ENCODE measurements at places on chromosomes 4 and X.

DNA sequence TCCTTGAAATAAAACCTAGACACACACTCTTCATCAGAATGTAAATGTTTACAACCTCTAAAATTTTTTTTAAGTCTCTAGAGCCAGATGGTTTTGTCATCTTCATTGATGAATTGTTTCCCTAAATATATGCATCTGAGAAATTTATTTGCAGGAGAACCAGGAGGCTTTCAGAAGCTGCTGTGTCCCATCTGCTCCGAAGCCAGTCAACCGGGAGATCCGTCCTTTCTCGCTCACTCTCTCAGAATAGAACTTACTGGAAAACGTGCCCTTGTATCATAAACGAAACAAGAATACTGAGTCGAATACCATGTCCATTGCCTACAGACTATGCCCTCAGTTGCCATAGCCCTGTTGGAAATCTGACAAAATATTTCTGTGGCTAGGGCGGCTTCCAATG is 103.5 kb downstream of the SLC34A2 start:
- DNase-seq = no peak

- no peak for DNase-seq
Measured at GRCh38 chr4:37749398-37749988, 63.3 kb upstream of the RELL1 start.

- no peak for DNase-seq
Measured at GRCh38 chr4:156346959-156347385, 393.3 kb upstream of the CTSO start.

DNA sequence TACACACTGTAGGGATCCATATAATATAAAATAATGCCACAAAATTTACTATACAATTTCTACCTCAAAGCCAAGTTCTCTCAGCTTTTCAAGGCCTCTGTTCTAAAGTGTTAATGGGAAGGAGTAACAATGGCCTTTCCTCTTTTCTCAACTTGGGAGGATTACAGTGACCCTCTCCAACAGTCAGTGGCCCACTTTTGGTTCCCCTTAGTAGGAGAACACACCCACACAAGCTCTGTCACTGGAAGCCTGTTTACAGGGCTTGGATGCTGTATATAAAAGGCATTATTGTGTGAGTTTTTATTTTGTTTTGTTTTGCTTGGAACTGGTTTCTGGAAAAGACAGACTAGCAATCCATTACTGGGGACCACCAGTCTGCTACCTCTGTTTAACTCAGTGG is 1.8 kb downstream of the ARHGEF6 start:
- no peak for DNase-seq

DNA sequence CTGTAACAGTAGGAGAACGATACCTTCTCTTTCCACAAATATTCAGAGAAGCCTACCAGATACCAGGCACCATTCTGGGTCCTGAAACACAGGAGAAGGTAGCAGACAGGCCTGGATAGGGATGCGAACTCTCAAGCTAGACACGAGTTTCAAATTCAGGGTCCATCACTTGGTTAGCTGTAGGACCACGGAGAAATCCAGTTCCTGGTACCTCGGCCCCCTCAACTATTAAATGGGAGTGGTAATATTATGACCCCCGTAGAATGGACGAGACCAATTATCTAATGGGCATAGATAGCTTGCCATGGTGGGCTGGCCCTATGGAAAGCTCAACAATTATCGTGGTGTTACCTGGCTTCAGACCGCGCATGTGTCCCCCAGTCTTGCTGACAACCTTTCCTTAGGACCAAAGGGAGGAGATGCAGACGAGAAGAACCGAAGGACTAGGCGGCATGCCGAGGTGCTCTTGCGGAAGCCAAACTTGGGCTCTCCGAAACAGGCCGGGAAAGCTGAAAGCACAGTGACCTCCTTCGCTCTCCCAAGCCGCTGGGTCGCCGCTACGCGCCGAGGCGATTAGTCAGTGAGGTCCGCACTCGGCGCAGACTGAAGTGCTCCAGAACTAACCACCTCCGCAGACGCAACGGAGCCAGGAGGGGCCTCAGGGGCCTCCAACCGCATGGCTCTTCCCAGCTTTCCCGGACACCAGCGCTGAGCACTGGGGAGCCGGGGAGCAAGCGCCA is 19.6 kb downstream of the NKX3-2 start:
- no peak for DNase-seq

- DNase-seq = no peak
Measured at GRCh38 chrX:152444338-152444737, 6.8 kb downstream of the GABRA3 start.

GRCh38 chr4:107577743-107578142 is 142.3 kb downstream of the PAPSS1 start:
- no peak for DNase-seq

DNA sequence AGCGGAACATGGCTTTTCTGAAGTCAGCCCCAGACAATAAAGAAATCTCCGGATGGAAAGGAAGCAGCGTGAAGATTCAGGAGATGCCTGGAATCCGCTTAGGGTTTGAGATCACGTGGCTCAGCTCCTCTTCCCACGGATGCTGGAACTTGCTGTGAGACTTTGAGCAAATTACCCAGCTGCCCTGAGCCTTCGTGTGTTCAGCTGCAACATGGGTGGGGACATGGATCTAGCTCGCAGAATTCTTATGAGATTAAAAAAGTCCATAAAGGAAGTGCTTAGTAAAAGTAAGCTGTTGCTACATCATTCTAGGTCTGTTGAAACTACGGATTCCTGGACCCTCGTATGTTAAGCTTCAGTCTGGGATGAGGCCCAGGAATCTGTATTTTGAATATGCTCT is 55.7 kb upstream of the STIM2 start:
- DNase-seq = no peak

DNA sequence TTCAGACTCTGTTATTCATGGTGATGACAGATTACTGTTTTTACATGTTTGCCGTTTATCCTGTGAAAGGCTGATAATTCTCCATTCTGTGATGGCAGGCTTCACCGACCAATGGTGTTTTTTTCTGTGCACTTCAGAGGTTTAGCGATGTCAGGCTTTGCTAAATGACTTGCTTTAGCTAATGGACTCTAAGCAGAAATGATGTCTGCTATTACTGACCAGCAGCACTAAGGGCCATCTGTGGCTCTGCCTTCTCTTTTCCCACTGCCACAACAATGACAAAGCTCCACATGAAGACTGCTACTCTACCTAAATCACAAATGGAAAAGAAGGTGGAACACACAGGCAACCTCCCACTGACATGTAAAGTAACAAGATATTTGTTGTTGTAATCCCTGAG is 68.4 kb upstream of the ALB start:
- DNase-seq = no peak

- no peak for DNase-seq
Measured at GRCh38 chrX:101257448-101258258, 33.5 kb downstream of the TAF7L start.

GRCh38 chrX:30822068-30822681 is 66.9 kb downstream of the TAB3 start:
- no peak for DNase-seq

DNA sequence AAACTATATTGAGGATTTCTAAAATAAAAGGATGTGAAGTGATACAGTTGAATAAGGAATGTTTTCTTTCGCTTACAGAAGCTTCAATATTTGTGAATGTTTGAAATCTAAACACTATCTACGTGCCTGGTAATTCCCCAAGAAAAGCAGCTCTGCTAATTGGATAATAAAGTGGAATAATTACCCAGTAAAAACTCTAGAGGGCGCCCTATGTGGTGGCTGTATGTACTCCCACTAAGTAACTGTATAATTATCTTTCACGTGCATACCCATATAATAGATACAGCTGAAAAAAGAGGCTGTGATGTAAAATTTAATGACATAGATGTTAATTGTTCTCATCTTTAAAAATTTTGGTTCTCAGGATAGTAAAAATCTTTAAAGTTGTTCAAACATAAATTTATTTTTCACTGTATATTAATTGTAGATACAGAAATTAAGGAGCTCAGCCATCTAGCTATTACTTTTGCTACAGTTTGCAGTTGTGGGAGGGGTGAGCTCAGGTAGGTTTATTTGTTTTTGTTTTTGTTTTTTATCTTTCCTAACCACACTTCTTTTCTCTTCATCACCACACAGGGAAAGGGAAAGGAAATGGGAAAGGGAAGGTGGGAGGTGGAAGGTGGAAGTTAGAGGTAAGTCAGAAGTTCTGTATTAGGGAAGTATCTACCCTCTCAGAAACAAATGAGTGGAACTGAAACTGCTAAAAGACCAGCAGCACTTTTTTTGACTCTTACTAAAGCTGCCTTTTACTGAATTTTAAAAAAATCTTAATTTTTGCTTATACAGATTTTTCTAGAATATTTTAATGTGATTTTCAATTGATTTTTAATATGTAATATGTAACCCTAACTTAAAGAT is 151.7 kb upstream of the RPS6KA6 start:
- no peak for DNase-seq

DNA sequence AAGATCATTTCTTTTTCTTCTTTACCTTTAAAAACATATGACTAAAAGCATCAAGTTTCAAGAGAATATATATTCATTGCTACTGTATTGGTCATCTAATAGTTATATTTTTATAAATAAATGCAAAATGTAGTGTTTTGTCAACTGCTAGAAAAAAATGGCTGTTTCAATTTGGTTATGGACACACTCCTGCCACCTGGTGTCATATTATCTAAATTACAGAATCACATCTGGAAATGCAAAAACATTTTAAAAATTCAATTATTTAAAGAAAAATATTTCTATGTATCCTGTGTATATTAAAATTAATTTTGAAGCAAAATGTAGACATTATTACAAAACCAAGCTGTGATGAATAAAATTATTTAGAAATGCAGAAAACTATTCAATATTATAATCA is 329.4 kb upstream of the PCDH18 start:
- no peak for DNase-seq

DNA sequence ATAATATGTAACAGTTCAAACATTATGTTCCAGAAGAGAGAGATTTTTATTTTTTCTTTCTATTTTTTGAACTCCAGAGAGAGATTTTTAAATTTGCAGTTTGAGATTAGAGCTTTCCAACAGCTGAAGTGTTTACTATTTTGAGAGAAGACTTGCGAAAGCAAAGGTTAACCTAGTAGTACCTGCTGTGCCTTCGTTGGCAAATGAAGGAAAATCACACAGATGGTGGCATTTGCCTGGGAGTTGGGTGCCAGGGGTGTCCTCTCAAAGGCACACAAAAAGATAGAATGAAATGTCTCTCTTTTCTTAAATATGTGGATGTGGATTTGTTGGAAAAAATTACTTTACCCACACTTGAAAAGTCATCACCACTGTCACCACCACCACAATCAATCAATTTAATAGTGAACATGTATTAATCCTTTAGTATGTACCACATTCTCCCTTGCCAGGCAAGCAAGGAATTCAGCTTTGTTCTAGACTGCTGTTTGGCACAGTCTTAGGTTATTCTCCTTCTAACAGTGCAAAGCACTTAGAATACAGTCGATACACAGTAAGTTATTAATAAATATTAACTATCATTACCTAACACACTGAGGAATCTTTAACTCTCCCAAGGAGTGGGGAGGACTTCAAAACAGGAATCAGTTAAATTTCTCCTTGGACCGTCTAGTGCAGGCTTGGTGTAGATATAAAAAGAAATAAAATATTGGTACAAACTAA is 838.2 kb upstream of the FTHL17 start:
- DNase-seq = no peak

GRCh38 chr4:110781944-110782343 is 159.1 kb upstream of the PITX2 start:
- no peak for DNase-seq

DNA sequence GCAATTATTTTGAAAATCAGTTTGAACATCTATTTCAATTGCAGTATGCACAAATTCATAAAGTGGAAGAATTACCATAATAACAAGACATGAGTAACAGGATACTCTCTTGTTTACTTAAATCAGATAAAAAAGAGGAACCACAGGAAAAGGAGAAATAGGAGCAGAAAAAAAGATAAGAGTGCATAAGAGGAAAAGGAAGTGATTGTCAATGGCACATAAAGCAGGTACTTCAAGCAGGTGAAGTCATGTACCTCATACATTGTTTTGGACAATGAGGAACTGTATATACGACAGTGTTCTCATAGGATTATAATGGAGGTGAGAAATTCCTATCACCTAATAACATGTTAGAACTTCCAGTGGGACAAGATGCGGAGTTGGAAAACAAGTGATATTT is 334.5 kb upstream of the PCDH7 start:
- DNase-seq = no peak

DNA sequence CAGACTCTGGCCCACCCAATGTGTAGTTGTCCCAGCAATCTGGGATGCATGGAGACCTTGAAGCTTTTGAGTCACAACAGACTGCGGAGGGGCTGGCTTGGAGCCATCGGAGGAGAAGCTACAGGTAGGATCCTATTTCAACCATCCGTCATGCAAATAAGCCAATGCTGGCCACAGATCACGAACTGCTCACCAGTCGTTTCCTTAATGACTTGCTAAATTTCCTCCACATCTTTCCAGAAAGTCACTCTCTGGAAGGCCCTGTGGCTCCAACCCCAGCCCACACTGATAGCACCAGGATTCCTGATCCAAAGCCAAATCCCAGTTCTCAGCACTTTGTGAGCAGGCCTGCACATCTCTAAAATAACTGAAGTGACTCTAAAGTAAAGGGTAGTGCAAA is 321.3 kb downstream of the RAB28 start:
- DNase-seq = no peak

- no peak for DNase-seq
Measured at GRCh38 chr4:154399259-154399974, 92.2 kb downstream of the DCHS2 start.

- no peak for DNase-seq
Measured at GRCh38 chrX:88397551-88397950, 349.5 kb upstream of the CPXCR1 start.

- DNase-seq = no peak
Measured at GRCh38 chr4:30454504-30454903, 265.7 kb upstream of the PCDH7 start.

DNA sequence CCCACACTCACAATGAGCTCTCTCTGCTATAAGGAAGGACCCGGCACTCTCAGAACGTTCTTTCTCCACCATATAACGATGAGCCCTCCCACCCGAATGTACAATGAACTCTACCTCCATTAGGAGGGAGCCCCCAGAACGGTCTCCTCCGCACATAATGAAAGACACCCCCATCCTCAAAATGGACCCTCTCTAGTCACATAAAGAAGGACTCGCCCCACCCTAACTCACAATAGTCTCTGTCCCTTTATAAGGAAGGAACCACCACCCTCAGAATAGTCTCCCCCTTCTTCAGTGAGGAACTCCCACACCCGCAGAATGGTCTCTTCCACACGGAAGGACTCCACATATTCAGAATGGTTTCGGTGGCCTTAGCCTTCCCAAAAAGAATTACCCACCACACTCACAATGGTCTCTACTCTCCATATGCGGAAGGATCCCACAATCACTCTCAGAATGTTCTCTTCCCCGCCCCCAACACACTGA is 477 bp downstream of the SLC35A2 start:
- no peak for DNase-seq

DNA sequence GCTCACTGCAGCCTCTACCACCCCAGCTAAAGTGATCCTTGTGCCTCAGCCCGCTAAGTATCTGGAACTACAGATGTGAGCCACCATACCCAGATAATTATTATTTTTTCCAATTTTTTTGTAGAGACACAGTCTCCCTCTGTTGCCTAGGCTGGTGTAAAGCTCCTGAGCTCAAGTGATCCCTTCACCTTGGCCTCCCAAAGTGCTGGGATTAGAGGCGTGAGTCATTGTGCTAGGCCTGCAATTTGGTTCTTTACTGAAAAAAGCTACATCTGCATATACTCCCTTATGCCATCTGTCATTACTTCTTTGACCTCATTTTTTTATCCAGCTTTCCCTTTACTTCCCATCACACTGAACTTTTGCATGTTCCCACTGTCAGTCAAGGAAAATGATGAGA is 2012.4 kb upstream of the IGFBP7 start:
- DNase-seq = no peak

GRCh38 chrX:5907207-5907606 is 321.5 kb downstream of the NLGN4X start:
- DNase-seq = no peak

GRCh38 chr4:2046031-2046961 is 12.8 kb upstream of the NAT8L start:
- DNase-seq = no peak
